ENCODE measurements at places on chromosomes 4 and X.

DNA sequence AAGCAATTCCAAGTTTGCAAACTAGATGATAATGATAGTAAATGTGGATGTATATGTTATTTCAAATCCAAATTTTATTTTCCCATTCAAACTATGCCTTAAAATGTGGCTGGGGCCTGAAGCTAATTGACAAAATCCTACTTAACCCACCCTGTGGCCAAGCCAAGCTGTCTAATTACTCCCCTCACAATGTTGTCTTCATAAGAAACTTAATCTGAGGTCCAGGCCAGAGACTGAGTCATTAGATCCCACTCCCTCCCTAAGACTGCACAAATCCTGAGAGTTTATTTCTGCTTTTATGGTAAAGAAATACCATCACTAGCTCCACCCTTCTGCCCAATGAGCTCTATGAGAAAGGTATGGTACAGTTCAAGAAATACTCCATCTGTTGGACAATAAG lies 16.6 kb downstream of the SMPX start:
- DNase-seq = no peak

DNA sequence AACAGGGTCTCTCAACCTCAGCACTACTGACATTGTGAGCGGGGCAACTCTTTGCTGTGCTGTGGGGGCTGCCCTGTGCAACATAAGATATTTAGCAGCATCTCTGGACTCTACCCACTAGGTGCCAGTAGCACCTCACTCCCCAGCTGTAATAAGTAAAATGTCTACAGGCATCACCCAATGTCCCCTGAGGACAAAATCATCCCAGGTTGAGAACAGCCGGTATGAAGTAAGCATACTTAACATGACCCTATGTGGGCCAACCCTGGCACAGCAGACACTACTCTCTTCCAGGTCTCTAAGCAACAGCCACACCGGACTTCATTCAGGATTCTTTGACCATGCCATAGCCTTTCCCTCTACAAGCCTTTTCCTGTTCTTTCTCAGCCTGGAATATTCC lies 10.5 kb upstream of the MGST2 start:
- peak; percentile 41 for DNase-seq

DNA sequence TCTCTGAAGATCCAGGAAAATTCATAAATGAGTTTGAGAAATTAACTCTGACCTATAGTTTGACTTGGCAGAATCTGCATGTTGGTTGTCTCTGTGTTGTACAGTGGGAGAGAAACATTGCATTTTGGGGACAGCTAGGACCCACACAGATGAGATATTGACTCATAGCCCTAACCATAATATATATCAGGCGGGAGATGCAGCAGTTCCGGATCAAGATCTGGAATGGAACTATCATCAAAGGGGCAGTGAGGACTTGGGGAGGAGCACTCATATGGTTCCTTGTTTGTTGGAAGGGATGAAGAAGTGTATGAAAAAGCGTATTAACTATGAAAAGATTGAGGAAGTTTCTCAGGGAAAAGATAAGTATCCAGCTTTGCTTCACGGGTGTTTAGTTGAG lies 14.0 kb downstream of the CXCL2 start:
- DNase-seq = no peak

DNA sequence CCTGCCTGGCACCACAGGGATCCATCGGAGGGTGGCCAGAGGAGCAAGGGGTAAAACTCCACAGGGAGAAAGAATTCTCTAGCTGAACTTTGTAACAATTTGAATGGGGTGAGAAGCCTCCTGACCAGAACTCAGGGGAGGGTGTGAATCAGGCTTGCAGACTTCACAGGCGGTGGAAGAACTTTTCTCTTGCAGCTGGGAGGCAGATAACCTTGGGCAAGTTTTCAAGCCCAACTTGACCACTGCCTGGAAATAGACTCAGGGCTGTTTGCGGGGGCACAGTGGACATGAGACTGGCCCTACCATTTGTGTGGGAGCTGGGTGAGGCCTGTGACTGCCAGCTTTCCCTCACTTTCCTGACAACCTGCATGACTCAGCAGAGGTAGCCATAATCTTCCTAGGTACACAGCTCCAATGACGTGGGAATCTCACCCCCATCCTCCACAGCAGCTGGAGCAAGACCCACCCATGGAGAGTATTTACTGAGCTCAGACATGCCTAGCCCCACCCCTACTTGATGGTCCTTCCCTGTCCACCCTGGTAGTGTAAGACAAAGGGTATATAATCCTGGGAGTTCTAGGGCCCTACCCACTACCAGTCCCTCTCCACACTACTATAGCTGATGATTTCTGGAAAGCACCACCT lies 210.0 kb upstream of the AGTR2 start:
- DNase-seq = no peak

DNA sequence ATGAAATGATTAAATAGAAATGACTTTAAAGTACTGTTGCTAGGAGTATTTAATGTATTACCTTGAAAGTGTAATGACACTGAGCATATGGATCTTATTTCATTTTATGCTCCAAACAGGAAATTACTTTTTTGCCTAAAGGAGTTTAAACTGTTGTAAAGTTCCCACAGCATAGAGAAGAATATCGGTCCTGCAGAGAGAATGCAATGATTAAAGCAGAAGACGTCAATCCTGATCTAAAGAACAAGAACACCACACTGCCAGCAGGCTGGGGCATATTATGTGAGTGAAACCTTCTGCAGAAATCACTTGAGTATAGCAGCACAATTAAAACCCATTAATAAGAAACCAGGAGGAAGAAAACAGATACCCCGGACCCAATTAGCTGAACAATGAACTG lies 72.8 kb upstream of the CAMK2D start:
- DNase-seq = no peak
